ENCODE measurements at places on chromosomes 12 and 14.

DNA sequence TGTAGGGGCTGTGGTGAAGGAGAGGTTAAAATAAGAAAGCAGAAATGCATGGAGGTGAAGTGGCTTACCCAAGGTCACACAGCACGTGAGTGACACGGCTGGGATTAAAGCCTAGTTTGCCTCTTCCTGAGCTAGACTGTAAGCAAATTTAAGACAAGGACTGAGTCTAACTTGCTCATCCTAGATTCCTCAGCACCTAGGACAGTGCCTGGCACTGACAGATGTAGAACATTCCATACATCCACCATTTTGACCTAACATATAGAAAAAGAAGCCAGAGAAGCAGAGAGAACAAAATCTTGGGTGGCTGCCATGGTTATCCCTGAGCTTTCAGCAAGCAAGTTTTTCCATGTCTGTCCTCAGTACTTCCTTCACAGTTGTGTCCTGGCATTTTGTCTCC is 110.5 kb downstream of the PAH start:
- no peak for DNase-seq

DNA sequence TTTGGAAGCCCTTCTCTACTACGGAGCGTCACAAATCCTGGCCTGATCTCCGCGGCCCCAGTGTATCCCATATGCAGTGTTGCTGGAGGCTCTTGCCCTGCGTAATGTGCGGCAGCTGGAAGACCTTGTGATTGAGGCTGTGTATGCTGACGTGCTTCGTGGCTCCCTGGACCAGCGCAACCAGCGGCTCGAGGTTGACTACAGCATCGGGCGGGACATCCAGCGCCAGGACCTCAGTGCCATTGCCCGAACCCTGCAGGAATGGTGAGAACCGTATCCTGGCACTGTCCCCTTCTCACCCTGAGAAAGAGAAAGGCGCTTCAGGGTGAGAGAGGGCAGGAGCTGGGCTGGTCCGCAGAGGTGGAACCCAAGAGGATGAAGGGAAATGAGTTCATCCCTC is 5.3 kb downstream of the COPS7A start:
- no peak for DNase-seq

DNA sequence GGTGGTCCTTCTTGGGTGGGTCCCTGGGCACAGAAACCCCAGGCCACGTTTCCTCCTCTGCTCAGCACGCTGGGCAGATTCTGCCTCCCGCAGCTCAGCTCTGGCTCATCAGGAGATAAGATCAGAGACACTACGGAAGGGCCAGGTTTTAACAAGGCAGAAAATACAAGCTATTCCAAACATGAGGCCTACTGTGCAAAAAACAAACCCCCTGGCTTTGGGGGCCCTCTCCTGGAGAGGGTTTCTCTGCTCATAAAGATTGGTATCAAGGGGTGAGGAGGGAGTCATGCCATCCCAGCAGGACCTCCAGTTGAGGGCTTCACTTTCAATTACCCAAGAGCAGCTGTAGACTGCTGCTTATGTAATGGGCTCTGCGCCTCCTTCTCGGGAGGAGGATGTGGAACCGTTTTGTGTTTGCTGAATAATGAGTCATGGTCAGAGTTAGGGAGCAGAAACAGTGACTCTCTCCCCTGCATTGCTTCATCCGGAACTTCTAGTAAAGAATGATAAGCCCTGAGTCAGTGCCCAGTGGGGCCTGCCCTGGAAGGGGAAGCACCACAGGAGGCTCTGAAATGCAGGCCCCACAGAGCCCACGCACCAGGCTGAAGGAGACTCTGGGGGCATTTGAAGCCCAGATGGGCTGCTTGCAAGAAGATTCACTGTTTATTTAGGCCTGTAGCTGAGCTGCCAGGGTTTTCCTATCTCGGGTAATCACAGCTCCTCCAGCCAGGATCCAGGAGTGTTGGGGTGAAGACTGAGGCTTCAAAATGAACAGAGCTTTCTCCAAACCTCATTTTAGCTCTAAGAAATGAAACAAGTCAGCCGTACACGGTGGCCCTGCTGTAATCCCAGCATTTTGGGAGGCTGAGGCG is 79.3 kb downstream of the SSPN start:
- peak; percentile 100 for DNase-seq

GRCh38 chr14:54538055-54538454 is 28.3 kb downstream of the CGRRF1 start:
- DNase-seq, result no peak

- DNase-seq, result no peak
These were observed 3.6 kb downstream of the GOLGA3 start for GRCh38 chr12:132825089-132825488.

DNA sequence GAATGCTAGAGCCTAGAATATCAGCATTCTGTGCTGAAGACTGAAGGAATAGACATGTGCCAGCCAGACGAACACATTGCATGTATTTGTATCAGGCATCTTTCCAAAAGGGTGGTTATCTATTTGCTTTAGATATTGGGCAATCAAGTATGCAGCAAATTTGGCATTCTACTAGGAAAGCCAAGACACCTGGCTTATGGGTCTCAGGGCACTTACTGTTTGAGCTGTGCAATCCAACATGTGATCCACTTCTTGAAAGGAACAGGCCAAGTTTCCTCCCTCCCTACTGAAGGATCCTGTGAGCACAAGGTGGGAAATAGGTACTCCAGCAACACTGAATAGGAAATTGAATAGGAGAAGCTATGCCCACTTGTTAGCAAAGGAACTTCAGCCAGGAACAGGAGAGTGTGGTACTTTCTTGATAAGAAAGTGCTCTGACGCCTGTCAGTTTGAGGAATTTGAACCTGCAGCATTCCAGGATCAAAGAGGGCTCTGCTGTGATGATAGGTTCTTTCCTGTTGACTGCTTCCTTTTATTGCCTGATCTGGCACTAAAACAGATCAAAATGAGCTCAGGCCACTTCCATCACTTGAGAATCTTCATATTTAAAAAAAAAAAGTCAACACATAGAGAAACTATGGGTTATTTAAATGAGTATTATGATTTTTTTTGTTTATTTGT is 20.6 kb downstream of the OR6S1 start:
- DNase-seq, result no peak

GRCh38 chr12:1502831-1503230 is 91.5 kb downstream of the FBXL14 start:
- no peak for DNase-seq
